Right ventricle myocardium inferior (tissue), 1 donor: ENCODE measurements at places on chromosomes 13 and 19.

DNA sequence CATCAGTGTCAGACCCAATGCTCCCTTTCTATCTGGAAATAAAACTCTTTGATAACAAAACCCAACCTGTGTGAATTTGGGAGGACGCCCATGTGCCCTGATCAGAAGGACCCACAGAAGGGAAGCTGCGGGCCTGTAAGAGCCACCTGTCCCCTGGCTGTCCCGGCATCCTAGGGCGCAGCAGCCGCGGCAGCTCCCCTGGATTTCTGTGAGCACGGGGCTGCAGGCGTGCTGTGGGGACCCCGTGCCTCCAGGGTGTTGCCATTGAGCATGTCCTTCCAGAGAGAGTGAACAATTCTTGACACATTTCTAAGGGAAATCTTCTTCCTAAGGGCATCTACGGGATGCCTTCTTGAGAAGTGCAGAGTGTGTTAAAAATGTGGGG, 60.0 kb downstream of the MCF2L start:
- no peak for DNase-seq

DNA sequence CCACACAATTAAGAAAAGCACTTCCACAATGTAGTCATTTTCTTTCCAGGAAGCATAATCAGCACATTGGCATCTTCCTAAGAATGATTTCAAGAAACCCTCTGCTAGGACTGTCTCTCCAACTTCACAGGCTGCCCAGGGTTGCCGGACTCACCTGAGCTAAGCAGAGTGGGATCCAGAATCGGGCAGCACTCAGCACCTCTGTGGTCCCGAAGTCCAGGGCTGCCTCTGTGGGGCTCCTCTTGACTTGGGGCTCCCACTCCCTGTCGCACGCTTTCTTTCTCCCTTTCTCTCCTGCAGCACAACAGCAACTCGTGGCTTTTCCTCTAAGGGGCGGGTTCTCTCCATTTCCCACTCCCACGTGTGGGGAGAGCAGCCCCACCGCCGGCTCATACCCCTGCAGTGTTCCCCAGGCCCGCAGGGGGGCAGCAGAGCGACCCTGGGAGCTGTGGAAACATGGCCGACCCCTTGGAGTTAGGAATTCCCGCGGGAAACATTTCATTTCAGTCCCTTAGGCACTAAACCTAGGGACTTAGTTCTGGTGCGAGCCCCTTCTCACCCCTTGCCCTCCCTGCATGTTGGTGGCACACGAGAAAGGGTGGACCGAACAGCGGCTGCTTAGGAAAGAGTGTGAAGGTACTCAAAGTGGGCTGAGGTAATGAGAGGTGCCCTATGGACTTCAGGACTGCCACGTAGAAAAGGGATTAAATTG, at the start of gene TMEM272:
TMEM272 (minus strand) TSS at position 316 of the 712 bp plus-strand sequence. CDS start 6,647 bp downstream, outside the sequence.
- peak; percentile 77 for DNase-seq

DNA sequence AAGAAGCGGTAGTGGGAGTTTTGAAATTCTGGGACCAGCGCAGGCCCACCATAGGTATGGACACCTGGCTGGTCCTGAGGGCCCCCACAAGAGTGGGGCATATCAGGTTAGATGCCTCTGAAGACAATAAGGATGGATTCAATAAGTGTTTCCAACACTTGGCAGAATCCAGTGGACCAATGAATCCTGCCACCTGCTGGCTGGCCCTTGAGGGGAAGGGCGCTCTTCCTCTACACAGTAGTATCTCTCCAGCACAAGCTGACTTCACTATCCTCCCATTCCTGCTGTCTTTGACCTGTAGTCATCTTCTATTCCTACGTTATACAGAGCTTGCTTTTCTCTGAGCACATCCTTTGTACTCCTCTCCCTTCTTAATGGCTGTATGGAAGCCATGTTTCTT, 199.7 kb upstream of the TSHZ3 start:
- no peak for DNase-seq

- DNase-seq, result no peak
Measured at GRCh38 chr19:11031421-11032070, 57.7 kb upstream of the LDLR start.

- DNase-seq, result peak; percentile 71
Measured at GRCh38 chr13:97627566-97627965, 193.6 kb downstream of the RAP2A start.

GRCh38 chr19:48644839-48645619, 958 bp downstream of the CA11 start:
- peak; percentile 85 for DNase-seq

DNA sequence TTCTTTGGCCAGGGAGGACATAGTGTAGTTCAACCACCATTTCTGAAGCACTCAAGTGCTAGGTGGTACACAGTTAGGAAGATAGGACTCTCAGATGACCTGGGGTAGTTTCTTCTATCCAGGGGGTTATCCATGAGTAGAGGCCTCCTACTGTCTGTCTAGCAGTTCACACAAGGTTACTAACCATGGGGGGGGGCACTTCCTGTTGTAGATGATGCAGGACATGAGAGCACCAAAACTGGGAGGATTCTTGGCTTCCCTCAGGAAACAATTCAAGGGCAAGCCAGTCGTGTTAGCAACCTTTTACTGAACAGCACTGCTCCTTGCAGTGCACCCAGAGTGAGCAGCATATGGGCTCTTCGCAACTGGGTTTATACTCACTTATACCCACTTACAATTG, 8.9 kb upstream of the TPP2 start:
- DNase-seq, result no peak

DNA sequence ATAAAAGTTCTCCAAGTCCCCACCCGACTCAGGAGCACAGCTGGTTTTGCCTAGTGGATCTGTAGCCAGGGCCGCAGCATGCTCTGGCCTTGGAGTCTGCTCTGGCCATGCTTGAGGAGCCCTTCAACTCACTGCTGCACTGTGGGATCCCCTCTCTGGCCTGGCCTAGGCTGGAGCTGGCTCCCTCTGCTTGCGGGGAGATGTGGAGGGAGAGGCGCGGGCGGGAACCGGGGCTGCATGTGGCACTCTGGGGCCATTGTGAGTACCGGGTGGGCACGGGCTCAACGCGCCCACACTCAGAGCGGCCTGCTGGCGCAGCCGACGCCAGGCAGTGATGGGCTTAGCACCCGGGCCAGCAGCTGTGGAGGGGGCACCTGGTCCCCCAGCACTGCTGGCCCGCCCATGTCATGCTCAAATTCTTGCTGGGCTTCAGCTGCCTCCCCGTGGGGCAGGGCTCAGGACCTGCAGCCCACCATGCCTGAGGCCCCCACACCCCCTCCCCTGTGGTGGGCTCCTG, 57.0 kb upstream of the ATP12A start:
- DNase-seq, result no peak

DNA sequence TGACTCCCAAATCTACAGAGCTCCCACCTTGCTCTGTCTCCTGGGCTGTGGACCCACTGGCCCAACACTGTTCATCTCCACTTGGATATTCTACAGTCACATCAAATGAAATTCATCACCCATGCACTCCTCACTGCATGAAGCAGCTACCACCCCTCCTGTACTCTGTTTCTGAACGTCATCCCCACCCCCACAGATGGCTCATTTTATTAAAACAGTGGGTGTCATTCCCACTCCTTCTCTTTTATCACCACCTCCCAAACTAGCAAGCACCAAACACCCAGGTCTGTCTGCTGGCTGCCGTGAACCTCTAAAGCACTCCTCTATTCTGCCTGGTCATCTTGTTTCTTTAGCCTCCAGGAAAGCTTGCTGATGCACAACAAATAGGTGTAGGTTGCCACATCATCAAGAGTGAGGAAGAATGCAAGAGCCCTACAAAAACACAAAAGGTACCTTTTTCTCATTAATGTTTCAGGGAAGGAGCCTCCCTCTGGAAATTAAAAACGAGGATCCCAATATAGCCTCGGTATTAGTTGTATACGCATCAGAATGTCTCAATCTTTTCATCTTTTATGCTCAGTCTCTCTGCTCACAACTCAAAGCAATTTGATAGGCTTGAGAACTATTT, 91.8 kb downstream of the MIPEP start:
- DNase-seq, result peak; percentile 40
